ENCODE measurements at places on chromosomes 16 and 17. TPM values are rescaled to one million over a fixed set of nuclear protein-coding genes. Genes with fewer than 3 reads are reported as not detected.

The FOXC2 gene
- total RNA-seq: 1.2 TPM

The NUPR1 gene
- 26.2 TPM for total RNA-seq

GRCh38 chr17:38341035-38341721 lies 2.6 kb downstream of the GPR179 start:
- DNase-seq: peak; percentile 63

GRCh38 chr16:81123092-81123852 lies 27.1 kb upstream of the GCSH start:
- DNase-seq: no peak

GRCh38 chr16:11389083-11389482 lies 43.8 kb downstream of the RMI2 start:
- peak; percentile 4 for DNase-seq

DNA sequence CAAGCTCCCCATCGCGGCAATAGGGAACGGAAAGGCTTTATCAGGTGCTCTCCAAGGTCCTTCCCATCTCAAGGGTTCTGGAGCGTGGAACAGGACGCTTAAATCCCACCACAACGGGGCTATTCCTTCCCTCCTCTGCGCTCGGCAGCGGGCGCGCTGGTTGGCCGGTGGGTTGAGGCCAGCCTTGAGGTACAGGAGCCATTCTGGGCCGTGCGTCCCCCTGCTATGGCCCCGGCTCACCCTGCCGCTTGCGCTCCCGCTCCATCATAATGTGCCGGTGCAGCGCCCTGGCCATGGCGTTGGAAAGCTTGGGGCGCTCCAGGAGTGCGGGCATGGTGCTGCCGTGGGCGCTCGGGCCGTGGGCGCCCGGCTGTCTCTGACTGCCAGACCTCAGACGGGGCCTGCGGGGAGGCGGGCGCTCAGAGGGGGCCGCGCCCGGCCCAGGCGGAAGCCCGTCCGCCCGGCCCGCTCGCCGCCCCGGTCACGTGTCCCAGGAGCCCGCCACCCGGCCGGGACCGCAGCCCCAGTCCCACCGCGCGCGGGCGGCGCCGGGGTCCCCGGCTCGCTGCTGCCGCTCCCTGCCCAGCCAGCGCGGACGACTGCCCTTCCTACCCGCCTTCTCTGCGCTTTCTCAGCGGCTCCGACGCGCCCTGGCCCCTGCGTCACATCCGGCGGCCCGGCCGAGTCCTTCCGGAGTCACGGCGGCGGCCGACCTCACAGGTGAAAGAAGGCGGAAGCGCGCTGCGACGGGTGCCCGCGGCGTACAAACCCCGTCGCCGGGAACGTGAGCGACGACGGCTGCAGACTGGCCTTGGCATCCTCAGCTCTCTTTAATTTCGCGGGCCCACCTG lies at the start of gene GPS2:
Gene GPS2, minus strand, starts transcription at position 642 of the 851 bp plus-strand sequence. Its CDS starts 308 bp downstream, at position 334.
- DNase-seq: peak; percentile 93

DNA sequence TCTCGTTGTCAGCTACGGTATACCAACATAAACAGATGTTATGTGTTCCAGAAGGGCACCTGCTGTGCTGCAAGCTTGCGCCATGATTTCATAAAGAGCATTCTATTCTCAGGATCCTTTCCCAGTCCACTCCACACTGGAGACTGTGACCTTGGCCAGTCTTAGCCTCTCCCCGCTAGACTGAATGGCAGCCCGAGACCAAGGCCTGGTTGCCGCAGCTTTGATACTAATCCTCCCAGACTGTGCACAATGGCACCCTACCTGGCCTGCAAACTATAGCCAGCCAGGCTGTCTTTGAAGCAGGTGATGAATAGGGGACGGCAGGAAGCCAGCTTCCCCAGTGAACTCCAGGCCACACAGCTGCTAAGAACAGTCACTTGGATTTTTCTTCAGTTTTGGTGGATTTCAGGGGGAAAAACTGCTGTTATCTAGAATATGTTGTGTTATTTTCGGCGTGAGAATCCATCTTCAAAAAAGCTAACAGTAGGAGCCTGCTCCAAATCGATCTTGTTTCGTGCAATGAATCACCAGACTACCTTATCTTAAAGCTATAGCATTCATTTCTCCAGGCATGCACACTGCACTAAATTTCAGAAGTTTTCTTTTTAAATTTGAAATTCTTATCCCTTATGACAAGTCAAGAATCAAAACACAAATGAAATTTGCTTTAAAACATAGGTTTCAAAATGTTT lies 289.0 kb downstream of the CEP112 start:
- DNase-seq: no peak

DNA sequence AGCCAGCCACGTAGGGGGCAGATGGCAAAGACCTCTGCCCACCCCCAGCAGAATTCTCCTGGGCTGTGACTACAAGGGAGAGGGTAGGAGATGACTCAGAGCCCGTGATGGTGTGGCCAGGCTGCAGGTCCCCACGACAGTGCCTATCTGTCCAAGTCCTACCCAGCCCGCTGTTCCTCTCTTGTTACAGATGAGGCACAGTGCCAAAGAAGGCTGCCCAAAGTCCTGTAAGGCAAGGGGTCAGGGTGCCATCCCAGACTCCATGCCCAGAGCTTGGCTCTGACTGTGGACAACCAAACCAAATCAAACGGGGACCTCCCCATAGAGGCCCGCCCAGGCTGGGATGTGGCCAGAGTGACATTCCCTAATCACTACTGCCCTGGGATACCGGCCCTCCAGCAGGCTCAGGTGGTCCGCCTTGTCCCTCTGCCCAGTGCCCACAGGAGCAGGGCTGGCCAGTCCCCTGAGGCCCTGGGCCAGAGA lies 12.6 kb upstream of the BCAR1 start:
- DNase-seq: no peak
